Posterior cingulate gyrus (tissue), 11 donors: ENCODE measurements at places on chromosomes 12 and 14.

GRCh38 chr12:130335517-130336392 lies 1.9 kb upstream of the PIWIL1 start:
- no peak for DNase-seq

DNA sequence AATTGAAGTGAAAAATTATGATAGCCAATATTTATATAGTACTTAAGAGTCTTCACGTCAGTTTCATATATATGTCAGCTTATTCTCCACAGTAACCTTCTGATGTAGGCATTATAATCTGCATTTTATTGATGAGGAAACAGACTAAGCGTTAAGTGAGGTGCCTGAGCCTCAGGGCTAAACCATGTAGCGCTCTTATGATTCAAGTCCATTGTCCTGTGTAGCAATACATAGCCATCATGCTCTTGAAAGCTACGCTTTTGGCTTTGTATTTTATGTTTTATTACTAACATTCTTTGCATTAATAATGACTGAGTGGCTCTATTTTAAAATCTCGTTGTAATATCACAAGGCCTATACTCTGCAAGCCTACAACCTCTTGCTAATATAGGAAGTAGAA lies 79.0 kb downstream of the ANO6 start:
- no peak for DNase-seq

- no peak for DNase-seq
Measured at GRCh38 chr12:111068290-111068689, 147.9 kb upstream of the MYL2 start.

DNA sequence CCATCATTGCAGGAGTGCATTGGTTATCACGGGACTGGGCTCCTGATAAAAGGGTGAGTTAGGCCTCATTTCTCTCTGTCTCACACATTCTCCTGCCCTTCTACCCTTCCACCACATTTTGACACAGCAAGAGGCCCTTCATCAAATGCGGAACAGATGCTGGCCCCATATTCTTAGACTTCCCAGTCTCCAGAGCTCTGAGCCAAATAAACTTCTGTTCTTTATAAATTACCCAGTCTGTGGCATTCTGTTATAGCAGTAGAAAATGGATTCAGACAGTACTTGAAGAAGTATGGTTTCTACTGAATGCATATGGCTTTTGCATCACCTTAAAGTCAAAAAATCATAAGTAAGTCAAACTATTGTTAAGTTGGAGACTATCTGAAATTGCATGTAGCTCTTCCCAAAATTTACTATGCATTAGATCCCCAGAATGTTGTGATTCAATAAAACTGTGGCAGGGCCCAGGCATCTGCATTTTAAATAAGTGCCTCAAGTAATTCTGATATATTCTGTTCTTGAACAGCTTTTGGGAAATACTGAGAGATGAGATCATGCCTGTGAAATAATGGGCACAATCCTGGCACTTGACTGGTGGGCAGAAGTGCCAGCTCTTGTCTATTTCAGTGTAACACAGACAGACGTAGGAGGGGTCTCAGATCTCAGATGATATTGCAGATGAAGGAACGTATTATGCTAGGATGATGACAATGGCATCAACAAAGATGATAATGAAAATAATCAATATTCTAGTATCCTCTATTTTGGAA lies 68.2 kb downstream of the E2F7 start:
- no peak for DNase-seq

- DNase-seq: no peak
Measured at GRCh38 chr12:101485021-101485420, 9.9 kb downstream of the SPIC start.

DNA sequence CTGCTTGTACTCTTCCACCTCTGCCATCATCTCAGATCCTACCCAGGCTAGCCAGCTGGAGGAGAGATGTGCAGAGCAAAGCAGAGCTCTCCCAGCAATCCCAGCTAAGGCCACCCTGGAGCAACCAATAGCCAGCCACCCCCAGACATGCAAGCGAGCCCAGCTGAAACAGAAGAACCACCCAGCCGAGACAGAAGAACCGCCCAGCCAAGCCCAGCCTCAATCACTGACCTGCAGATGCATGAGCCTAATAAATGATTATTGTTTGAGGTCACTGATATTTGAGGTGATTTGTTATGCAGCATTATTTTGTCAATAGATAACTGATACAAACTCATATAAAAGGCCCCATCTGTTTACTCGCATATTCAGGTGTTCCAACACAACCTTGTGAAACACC lies 106.3 kb downstream of the SCARB1 start:
- DNase-seq: no peak

DNA sequence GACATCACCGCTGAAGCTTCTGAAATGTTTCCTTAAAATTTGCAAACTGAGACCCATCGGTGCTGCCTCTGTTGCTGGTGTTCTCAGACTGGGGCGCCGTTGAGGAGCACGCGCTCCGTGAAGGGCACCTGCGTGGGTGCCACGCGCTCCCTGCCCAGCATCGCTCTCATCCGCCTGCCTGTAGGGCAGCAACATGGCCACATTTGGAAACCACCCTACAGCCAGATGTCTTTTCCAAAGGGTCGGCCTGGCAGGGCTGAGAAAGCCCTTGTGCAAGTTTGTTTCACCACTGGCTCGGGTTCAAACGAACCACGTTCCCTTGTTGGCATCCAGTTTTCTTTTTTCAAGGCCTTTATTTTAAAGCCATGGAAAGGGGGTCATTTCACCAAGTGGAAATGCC lies 13.9 kb downstream of the ADGRD1 start:
- no peak for DNase-seq

- DNase-seq: no peak
Measured at GRCh38 chr12:69929125-69929524, 104.1 kb downstream of the MYRFL start.

GRCh38 chr14:59463787-59464485 lies 1.2 kb downstream of the GPR135 start:
- peak; percentile 87 for DNase-seq

- DNase-seq: no peak
Measured at GRCh38 chr12:113310489-113310888, 24.4 kb downstream of the SLC8B1 start.

DNA sequence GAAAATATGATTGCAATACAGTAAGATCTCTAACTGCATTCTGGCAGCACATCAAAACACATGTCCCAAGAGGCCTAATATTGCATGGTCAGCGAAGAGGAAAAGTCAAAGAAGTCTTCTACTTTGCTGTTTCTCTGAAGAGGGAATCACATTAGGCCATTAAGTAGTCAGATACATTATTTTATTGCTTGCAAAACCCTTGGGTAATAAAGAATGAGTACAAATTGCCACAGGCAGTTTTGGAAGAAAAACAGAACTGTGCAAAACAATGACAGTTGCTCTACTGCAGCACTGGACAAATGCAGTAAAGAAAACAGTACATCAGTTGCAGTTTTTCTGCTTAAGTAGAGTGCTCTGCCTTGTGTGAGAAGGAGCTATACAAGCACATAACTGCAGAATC lies 211.9 kb downstream of the MED13L start:
- no peak for DNase-seq

DNA sequence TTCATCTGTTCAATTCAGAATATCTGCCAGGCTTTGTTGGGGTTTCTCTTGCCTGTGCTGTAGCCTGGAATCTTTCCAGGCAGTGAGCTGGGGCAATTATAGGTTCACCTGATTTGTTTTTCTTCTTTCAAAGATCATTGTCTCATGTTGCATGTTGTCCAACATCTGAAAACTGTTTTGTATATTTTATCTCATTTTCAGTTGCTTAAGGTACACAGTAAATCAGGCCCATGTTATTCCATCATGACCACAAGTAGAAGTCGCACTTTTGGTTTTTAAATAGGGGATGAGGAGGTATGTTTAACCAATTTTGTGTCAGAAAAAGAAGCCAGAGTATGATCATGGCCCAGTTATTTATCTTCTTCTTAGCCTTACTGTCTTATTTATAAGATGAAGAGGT lies 24.9 kb upstream of the FUT8 start:
- DNase-seq: no peak

DNA sequence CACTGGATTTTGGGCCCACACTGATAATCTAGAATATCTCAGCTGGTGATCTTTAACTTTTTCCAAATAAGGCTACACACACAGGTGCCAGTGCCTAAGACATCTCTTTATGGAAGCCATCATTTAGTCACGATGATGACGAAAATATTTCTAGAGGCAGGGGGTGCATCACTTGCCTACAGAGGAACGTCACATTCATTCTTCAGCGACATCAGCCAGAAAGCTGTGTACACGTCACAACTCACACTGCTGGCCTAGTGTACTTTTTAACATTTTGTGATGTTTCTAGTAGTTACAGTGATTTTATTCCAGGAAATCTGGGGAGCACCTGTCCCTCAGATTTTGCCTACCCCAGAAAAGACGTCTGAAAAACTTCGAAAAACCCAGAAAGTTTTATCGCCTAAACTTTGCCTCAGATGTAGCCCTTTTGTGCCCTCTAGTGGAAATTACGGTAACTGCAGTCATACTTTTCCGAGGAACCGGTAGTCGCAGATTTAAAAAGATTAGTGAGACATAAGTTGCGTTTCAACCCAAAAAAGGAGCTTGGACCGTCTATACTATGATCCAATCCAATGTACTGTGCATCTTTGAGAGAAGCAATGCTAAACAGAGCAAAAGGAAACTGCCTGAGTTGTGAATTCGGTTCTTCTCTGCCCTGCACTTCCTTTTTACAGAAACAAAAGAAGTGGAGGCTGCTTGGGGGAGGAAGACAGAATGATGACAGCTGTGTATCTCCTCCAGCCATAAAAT lies 64.3 kb upstream of the STON2 start:
- no peak for DNase-seq

GRCh38 chr12:80607361-80608135 lies 99.9 kb upstream of the MYF6 start:
- DNase-seq: no peak

- DNase-seq: no peak
Measured at GRCh38 chr12:12890543-12891079, 751 bp upstream of the GPRC5A start.

GRCh38 chr14:65035049-65035448 lies 48.4 kb downstream of the FNTB start:
- DNase-seq: no peak

DNA sequence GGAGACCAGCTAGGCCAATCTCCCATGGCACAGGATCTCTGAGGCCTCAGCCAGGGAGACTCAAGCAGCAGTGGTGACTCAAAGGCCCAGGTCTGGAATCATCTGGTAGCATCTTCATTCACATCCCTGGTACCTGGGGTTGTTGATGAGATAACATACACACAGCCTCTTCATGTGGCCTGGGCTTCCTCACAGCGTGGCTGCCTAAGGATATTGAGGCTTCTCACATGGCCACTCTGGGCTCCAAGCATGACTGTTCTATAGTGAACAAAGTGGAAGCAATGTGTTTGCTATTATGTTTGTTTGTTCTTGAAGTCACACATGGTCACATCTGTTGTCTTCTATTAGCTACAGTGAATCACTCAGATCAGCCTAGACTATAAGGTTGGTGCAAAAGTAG lies 584.1 kb downstream of the VRK1 start:
- no peak for DNase-seq

DNA sequence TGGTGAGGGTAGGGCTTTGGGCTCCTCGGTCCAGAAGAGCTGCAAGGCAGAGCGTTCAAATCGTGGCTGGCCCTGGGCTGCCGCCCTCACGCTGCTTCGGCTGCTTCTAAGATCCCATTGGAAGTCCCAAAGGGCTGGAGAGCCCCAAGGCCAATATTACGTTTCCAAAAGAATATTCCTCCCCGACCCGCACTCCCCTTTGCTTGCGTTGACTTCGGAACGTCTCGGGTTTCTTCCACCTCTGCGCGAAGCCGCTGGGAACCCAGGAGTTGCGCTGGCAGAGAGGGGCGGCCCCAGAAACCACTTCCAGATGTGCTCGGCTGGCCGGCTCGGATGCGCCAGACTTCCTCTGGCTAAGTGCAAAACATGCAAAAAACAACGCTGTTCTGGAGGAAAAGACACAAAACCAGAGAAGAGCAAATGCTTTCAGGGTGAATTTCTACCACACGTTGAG lies at the start of gene GLT8D2:
GLT8D2 (minus strand) TSS at position 285 of the 454 bp plus-strand sequence. CDS start 30,539 bp downstream, outside the sequence.
- DNase-seq: no peak

GRCh38 chr14:80316441-80316840 lies 105.1 kb upstream of the DIO2 start:
- DNase-seq: no peak

DNA sequence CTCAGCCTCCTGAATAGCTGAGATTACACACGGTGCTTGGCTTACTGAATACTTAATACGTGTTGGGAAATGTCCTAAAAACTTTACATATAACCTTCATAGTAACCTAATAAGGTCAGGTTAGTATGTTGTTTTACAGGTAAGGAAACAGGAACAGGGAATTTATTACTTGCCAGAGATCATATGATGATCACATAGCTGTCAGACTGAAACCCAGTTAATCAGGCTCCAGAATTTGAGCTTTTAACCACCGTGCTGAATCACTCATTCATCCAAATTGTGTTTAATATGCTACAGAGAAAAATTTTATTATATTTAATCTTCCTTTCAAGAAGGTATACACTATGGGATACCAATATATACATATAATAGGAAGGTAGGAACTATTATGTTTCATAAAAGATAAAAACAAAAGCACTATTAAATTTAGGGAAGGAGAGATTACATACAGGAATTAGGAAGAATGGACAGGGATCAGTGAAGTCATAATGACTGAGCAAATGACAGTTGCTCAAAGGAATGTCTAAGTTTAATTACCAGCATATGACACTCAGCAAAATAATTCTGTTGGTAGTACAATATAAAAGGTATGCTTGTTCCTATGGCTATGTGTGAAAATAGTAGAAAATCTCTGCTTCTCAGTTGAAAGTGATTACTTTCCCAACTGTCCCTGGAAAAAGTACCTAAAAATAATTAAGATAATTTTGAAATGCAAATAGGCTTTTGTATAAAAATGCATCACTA lies 59.3 kb downstream of the HEATR5A start:
- DNase-seq: no peak

DNA sequence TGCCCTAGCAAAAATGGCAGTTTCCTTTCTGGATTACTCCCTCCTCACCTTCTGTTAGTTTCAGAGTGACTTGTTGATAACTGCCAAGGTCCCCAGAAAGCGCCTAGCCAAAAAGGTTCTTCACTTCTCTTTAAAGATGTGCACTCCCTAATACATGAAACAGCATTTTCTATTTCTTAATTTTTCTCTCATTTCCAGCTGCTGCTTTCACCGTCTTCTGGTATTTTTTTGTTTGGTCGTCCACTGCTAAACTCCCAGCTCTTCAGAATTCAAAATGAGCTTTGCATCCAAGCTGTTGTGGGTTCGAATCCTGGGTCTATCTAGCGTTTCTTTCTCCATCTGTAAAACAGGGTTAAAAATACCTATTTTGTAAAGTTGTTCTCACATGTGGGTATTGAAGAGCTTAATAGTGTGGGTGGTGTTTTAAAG lies 397 bp upstream of the BORCS5 start:
- DNase-seq: no peak

GRCh38 chr14:71742485-71742884 lies 189.7 kb upstream of the RGS6 start:
- DNase-seq: no peak

- no peak for DNase-seq
Measured at GRCh38 chr12:108477881-108478259, 37.2 kb upstream of the FICD start.

GRCh38 chr14:68458253-68458652 lies 334.6 kb downstream of the ZFP36L1 start:
- no peak for DNase-seq
